Non-pigmented ciliary epithelial cell (primary cell): ENCODE measurements at places on chromosomes 7 and 10.

DNA sequence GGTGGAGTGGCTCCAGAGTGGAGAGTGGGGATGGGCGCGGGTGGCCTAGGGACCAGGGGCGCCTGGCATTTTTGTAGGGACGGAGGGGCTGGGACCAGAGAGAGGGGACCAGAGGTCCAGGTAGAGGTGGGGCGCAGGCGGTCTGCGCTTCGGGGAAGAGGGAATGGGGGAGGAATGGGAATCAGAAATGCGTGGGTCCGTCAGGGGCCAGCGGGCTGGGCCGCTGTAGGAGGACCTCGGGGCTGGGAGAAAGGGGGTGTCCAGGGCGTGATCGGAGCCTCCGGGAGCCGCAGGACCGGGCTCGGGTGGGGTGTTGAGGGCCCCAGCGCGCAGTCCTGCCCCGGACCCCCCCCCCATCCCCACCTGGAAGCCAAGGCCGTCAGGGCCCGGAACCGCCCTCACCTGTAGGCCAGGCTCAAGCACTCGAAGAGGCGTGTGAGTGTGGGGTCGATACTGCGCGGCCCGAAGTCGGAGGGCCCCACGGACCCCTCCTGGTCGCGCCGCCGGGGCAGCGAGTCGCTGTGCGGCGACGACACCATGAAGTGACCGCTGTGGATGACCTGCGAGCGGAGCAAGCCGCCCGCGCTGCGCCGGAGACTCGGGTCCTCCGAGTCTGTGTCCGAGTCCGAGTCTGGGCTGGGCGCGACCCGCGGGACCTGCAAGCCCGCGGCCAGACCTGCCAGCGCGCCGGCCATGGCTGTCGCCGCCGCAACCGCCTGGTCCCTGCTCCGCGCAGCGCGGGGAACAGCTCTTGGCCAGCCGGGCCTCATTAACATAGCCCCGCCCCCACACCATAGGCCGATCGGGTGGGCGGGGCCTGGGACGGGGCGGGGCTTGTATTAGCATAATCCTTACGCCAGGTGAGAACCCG lies at the start of gene MLXIPL:
MLXIPL (minus strand) TSS at position 725 of the 871 bp plus-strand sequence; CDS start at position 695, 30 bp downstream.
- no peak for DNase-seq

GRCh38 chr10:73806176-73806950 lies 5.0 kb downstream of the NDST2 start:
- no peak for DNase-seq

DNA sequence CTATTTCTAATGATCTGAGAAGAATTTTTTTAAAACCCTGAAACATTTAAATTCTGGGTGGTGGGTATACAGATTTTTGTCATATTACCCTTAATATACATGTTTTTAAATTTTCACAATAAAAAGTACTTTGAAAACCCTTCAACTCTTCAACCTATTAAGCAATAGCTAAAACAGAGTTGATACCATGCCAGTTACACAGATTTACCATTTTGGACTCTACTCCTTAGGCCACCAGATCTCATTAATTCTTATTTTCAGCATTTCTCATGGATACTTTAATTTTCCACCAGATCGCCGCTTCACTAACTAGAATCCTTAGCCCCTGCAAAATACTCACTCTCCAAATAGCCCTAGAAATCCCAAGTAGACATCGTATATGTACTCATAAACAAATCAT lies 12.7 kb upstream of the COL28A1 start:
- no peak for DNase-seq

DNA sequence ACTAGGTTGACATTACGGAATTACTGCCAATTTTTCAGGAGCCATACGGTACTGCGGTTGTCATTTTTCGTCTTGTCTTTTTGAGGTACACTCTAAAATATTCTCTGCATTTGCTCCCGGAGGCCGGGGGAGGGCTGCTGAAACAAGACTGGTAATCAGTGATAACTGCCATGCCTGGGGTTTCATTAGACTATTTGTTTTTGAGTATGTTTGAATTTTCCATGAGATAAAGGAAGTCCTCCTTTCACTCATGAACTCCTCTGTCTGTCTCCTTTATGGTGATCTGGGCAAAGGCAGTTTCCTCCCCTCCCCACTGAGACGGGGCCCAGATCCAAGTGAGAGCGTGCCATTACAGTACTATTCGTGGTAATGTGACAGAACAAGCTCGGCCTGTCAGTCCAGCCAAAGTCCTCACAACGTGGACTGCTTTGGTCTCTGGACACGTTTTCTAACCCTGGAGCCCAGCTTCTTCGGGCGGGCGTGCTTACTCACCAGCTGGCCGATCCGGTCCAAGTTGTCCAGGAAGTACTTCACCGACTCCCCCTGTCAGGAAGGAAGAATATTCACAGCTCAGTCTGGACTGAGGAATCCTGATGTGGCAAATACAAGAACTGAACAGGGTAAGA lies 45.1 kb downstream of the AMZ1 start:
- no peak for DNase-seq

DNA sequence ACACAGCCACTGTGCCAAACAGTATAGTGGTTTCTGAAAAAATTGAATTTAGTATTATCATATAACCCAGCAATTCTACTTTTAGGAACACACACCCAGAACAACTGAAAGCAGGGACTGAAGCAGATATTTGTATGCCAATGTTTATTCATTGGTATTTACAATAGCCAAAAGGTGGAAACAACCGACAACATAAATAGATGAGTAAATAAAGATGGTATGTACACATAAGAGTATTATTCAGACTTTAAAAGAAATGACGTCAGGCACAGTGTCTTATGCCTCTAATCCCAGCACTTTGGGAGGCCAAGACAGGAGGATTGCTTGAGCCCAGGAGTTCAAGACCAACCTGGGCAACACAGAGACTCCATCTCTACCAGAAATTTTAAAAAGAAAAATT lies 7.2 kb downstream of the CDCA7L start:
- no peak for DNase-seq

- DNase-seq = no peak
Observed at GRCh38 chr10:63115732-63116383, 17.3 kb upstream of the NRBF2 start.

DNA sequence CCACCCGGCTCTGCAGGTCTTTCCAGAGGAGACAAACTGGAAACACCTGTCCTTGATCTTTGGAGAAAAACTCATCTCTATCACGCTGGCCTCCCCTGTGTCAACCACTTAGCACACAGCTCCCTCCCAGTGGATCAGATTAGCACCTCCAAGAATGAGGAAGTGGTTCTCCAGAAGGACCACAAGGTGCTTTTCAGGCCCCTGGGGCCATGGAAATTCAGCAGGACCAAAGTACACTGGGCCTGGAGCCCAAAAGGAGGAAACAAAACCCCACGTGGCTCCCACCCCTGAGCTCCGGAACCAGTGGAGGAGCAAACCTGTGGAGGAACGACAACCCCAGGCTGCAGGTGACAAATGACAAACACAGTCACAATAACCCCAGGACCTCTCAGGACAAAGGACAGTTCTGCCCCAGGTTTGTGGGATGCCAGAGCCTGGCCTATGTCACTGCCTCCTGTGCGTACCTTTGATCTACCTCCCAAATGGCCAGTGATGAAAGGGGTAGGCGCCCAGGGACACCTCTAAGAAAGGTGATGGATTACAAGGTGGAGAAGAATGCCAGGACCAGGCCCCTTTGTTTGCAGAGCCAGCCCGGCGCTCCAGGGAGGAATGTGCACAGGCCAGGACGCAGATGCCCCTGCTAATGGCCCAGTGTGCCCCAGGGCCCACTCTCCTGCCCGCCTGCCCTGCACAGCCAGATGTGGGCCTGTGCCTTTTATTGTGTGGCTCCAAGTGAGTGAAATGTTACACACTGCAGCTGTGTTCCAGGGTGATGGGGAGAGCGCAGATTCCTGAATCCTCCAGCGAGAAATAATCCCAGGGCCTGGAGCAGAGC lies 5.7 kb downstream of the TNS3 start:
- no peak for DNase-seq

DNA sequence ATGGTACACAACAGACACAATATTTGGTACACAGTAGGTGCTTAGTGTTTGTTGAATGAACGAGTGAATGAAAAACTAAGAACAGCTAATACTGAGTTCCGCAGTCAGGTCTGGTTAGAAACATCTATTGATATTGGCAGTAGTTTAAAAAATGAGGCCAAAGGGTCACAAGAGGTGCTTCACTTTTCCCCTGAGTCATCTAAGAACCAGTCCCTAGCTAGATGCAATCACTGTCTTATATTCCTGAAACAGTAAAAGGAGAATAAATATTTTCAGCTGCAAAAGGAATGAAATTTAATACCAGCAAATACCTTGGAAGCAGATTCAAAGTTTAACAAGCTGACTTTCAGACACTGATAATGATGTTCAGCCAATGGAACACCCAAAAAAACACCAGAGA lies 54.5 kb downstream of the SCRN1 start:
- DNase-seq = no peak

DNA sequence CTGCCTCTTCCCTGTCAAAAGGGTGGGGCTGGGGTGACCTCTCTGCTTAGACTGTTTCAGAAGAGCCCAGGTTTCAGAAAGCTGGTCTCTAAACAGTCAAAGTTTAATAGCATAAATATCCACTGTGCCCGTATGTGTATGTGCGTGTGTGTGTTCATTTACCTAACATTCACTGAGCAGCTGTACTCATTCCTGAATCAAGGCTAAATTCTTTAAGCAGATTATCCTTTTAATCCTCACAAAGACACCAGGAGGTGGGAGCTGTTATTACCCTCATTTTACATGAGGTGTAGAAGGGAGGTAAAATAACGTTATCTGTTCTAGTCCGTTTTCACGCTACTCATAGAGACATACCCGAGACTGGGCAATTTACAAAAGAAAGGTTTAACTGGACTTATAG lies 72.2 kb downstream of the RSU1 start:
- no peak for DNase-seq

DNA sequence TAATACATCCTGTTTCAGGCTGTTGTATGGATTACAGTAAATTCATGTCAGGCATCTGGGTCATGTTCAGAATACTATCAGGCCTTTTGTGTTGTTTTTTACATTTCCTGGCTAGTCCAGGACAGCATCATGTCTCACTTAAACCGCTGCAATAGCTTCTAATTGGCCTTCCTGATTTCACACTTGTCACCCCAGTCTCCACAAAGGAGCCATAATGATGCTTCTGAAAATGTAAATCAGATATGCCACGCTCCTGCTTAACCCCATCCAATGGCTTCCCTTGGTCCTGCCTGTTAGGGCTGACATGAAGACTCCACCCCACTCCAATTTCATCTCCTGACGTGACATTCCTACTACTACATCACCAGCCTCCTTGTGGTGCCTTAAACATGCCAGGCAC lies 220.0 kb downstream of the CACNA2D1 start:
- no peak for DNase-seq

DNA sequence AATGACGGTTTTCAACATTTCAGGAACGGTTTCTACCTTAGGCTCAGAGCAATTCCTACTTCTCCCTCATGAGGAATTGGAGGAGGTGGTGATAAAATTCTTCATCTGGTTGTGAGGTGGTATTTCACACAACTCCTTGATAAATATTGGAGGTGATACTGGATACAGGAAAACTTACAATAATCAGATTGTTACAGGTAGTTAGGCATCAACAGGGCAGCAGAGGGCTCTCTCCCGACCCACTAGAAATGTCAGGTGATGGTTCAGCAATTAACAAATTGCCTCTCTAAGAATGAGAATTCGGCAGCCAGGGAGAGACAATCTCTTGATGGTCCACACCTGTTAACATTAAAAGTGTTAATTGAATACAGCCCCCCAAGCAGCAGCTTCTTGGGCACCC lies 22.6 kb downstream of the ZNF786 start:
- DNase-seq = no peak

DNA sequence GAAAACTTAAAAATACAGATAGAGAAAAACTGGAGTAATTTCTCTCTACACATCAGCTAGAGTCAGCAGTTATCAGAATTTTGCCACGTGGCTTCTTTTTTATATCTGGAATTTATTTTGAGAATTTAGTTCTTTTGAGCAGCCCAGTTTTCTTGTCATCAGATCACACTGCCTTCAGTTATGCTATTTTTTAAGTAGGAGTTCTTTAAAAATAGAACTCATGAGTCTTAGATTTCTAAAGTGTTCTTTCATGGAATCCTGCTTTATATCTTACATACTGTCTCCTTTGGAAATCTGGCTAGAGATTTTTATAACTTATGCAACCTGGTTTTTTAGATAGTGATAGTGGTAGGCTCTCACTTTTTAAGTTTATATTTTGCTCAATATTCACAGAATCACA lies 24.2 kb downstream of the AGR2 start:
- no peak for DNase-seq

GRCh38 chr10:46530249-46531186 lies 25.9 kb downstream of the GPRIN2 start:
- no peak for DNase-seq

DNA sequence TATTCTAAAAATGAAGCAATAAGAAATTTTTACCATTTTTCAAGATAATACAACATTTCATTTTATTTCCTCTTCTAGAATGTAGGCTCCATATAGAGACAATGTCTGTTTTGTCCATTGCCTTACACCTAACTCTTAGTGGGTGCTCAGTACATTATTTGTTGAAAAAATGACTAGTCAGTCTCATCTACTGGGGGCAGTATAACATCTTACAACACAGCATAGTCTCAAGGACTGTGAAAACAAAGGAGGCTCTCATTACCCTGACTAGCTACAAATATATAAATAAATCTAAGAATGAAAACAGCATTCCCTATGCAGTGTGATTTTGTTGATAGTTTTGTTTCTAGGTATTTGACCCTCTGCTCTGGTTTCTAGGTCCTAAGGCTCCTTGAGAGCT lies 11.6 kb downstream of the CRPPA start:
- DNase-seq = no peak

DNA sequence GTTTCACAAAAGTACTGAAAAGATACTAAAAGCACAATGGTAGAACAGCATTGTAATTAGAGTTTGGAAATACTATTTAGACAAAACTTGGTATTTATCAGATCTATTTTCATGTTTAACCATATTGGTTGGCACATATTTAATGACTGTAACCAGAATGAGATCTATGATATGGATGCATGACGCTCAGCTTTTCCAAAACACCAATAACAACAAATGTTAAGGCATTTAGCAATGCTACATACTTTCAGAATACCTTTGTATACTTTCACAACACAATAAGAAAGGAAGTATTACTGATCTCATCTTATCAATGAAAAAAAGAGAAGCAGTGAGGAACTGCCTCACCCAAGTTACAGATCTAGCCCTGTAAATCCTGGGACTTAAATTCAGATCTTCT lies 74.8 kb downstream of the THSD7A start:
- DNase-seq = no peak

GRCh38 chr10:71398976-71399375 lies 2.3 kb downstream of the CDH23 start:
- no peak for DNase-seq

- DNase-seq = no peak
Observed at GRCh38 chr7:22116451-22117030, 170.8 kb upstream of the CDCA7L start.

GRCh38 chr10:133307776-133308420 lies 774 bp downstream of the TUBGCP2 start:
- no peak for DNase-seq

DNA sequence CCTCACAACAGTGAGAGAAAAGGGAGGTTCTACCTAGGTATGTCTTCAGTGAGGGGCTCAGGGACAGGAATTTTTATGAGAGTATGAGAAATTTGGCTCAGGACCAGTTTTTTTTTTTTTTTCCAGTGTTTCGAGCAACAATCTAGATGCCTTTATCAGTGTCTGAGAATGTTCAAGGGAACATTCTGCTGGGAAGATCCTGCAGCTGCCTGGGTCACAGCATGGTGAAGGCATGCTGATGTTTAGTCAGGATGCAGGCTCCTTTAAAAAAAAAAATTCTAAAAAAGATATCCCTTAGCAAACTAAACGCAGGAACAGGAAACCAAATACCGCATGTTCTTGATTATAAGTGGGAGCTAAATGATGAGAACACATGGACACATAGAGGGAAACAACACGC lies 31.0 kb downstream of the SBDS start:
- peak; percentile 32 for DNase-seq
